Mesenchymal stem cell (in vitro differentiated cells and primary cell): ENCODE measurements at places on chromosomes 2 and 18.

- DNase-seq: no peak
Measured at GRCh38 chr18:5987249-5987648, 91.9 kb upstream of the TMEM200C start.

DNA sequence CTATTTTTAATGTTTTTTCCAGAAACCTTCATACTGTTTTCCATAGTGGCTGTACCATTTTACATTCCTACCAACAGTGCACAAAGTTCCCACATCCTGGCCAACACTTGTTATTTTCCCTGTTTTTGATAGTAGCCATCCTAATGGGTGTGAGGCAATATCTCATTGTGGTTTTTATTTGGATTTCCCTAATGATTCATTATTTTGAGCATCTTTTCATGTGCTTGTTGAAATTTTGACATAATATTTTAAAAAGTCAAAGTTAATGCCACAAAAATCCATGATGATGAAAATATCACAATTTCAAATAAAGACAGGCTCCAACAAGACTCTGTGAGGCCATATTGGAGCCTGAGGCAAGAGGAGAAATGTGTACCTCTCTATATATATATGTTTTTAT is 50.2 kb downstream of the VWA3B start:
- no peak for DNase-seq

DNA sequence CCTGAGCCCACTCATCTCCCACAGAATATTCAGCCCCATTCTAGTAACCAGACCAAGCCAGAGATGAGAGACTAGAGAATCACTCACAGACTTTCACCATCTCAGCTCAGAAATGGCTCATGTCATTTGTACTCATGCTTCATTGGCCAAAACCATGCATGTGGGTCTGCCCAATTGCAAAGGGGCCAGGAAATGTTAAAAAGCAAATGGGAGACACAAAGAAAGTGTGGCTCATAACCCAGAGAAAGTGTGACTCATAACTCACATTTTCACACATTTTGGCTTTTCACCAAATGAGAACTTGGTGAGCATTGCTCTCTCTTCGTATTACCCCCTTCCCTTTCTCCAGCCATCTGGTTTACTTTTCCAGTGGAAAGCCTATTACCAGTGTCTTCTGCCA is 66.2 kb downstream of the MDH1 start:
- no peak for DNase-seq

GRCh38 chr2:136060416-136060815 is 57.5 kb downstream of the CXCR4 start:
- DNase-seq: no peak

GRCh38 chr2:75547345-75548035 is 13.2 kb downstream of the EVA1A start:
- DNase-seq: peak; percentile 76

GRCh38 chr2:17593445-17593840 is 52.9 kb downstream of the VSNL1 start:
- no peak for DNase-seq

- DNase-seq: no peak
Measured at GRCh38 chr2:225008179-225008856, 34.0 kb downstream of the DOCK10 start.

- no peak for DNase-seq
Measured at GRCh38 chr2:46548103-46548486, 68.7 kb downstream of the TMEM247 start.

DNA sequence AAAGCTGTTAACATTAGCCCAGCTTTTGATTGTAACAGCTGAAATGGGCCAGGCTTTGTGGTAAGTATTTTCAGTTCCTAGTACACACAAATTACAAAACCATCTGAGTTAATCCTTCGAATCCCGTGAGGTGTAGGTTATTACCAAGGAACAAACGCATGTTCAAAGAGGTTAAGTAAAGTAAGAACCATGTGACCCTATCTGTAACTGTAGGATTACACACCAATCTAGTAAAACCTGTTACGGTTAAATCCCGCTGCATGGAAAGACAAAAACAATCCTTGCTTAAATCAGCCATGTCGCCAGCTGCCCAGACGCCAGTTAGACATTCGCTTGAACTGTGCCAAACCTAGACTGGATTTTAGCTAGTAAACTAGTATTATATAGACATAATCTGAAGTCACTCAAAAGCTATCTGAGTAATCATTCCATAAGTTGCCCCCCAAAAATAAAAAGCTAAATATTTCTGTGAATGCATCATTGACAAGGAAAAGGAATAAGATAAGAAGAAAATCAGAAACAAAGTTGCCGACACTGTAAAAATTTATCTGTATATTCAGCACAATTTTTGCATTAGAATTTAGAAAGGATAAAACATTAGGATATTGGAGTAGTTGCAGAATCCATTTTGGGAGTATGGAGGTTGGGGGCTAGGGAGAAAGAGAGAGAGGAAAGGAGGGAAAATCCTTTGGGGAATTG is 638.0 kb downstream of the CNTNAP5 start:
- DNase-seq: no peak

DNA sequence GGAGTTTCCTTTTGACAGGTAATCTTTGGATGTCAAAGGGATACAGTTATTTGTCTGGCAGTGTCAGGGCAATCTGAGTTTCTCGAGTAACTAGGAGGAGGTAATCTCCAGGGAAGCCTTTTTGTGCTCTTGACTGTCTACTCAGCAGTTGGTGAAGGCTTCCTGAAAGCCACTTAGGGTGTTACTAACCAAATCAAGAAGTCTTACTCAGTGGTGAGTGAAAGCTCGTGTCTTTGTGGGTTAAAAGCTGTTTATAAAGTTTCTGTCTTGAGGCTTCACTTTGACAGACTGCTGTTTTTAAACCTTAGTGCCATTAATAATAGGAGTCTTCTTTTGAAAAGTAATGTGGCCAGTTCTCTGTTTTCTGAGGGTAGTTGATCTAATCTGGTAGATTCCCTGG is 1.7 kb downstream of the THSD7B start:
- no peak for DNase-seq

- no peak for DNase-seq
Measured at GRCh38 chr2:15993666-15994065, 53.3 kb downstream of the MYCN start.
